ENCODE measurements at places on chromosomes 3 and 15.

GRCh38 chr3:52046186-52046901, 10.0 kb downstream of the DUSP7 start:
- no peak for DNase-seq

GRCh38 chr3:153866901-153867300, 254.3 kb upstream of the ARHGEF26 start:
- no peak for DNase-seq

GRCh38 chr15:74488776-74489175, 27.8 kb upstream of the UBL7 start:
- no peak for DNase-seq

DNA sequence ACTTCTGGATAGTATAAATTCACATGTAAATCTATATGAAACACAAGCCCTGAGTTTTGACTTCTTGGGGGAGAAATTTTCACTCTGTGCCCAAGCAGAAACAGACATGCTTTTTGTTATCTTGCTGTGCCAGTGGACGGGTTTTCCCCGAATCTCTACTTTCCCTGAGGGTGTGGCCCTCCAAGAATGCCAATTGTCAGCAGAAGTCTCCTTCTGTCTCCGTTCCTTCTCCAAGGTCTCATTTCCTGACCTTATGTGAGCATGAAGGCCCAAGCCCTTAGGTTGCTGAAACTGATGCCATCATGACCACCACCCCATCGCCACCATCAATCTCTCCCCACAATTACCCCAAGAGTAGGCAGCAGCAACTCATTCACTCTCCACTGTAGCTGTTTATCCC, 253.8 kb downstream of the XXYLT1 start:
- DNase-seq = no peak

DNA sequence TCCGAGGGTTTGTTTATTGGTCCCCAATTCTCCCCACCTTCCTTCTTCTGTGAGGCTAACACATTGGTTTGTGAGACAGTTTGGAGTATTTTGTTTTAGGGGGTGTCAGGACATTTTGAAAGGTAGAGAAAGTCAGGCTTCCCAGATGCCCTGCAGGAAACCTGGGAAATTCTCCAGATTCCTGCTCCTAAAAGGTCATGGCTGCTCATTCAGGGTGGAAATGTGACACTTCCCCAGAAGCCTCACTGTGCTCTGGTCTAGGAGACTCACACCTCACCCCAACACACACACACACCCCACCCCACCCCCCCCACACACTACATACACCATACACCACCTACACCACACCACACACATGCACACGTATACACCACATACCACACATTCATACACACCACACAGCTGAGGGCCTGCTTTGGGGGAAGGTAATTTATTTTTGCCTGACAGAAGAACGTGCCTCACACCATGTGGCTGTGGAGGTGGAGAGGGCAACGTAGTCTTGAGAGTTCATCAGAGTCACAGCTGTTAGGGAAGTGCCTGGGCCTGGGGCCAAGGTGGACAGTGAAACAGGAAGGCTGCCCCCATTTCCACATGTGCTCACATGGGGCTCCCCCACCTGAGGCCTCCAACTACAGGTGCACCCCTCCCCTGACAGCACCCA, 40.4 kb upstream of the LIMD1 start:
- DNase-seq = no peak

DNA sequence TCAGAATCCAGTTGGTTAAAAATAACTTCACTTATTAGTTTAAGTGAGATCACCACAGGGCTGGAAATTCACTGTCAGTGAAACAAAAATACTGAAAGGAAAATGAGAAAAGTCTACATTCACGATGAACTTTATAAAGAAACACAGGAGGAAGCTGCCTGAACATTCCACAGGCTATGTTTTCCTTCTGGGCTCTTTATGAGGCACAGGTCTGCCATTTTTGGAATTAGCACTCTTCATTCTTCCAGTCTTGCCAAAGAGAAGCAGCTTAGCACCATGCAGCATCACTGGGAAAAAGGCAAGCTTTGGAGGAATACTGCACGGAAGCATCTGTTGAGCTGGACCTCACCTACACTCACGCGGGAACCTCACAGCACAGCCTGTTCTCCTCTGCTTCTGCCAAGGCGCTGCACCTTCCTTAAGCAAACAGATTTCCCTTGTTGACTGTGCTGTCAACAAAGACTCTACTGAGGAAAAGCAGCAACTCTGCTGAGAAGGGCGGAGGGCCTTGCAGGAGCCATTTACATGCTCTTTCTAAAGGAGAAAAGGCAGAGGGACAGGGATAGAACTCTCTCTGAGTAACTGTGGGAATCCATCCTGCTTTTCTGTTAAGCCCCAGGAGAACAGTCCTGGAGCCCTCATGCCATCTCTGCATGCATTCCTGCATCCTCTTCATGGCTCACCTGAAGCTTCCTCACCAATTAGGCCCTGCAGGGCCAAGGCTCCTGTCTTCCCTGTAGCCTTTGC, 15.7 kb downstream of the SUSD5 start:
- no peak for DNase-seq

- no peak for DNase-seq
Measured at GRCh38 chr15:96303503-96304056, 26.9 kb upstream of the NR2F2 start.

GRCh38 chr3:145815707-145816413, 345.1 kb downstream of the PLOD2 start:
- DNase-seq = no peak

DNA sequence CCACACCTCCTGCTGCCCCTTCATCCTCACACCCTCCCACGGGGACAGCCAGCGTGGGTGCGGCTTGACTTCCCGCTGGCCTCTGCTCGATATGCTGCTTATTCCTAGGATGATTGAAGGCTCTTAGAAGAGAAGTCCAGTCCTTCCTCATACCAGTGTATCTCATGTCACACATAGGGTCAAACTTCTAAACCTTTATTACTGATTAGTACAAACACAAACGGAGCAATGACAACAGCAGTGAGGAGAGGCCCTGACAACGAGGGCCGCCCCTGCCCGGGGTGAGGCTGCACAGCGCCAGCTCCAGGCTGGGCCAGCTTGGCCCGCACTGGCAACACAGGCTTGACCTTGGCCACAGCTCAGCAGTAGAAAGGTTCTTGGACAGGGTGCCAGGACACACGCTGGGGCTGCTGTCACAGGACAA, 3.7 kb downstream of the CIB1 start:
- DNase-seq = no peak

DNA sequence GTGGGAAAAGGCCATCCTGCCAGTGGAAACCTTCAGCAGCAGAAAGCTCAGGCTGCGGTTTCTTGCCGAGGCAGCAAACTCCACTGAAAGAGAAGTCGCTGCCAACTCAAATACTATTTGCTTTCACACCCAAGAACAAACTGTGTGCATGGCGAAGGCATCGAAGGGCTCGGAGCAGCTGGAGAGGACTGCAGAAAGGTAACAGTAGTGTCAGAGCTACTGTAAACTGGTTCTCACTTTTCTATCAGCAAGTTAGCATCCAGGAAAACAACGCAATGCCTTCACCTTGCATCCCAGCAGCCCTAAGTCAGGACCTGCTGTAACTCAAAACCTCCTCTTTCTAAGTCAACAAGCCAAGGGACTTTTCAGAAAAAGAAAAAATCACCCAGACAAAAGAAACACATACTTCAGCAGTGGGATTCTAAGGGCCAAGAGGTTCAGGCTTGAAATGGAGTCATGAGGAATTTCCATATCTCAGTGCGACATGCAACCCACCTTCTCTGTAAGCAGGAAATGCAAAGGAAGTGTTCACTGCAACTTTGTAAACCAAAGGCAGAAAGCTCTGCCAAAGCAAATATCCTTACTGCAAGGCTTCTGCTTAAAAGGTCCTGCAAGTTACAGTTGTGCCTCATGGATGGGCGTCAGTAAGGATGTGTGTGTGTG, 193.5 kb downstream of the FOXP1 start:
- DNase-seq = peak; percentile 12

DNA sequence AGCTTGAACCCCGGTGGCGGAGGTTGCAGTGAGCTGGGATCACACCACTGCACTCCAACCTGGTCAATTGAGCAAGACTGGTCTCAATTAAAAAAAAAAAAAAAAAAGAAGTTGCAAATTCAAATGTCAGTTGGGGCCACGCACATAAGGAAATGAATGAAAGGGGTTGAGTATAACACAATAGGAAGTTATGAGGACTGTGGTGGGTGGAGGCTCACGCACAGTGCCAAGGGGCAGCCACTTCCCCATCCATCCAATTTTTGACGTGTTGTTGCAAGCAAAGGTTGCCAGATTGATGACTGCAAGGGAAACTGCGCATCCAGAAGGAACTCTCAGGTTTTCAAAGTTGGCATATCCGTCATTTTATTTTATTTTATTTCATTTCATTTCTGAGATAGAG, 532.2 kb downstream of the NTRK3 start:
- no peak for DNase-seq

GRCh38 chr3:31227131-31227562, 305.6 kb upstream of the STT3B start:
- peak; percentile 81 for DNase-seq

GRCh38 chr15:47422881-47423665, 294.2 kb upstream of the SEMA6D start:
- no peak for DNase-seq

- no peak for DNase-seq
Measured at GRCh38 chr3:13042715-13043271, 30.4 kb downstream of the IQSEC1 start.

- no peak for DNase-seq
Measured at GRCh38 chr3:122770521-122771202, 23.0 kb downstream of the HSPBAP1 start.

- no peak for DNase-seq
Measured at GRCh38 chr15:87326269-87326668, 930.3 kb downstream of the NTRK3 start.

GRCh38 chr3:111197485-111197884, 125.9 kb downstream of the NECTIN3 start:
- no peak for DNase-seq

DNA sequence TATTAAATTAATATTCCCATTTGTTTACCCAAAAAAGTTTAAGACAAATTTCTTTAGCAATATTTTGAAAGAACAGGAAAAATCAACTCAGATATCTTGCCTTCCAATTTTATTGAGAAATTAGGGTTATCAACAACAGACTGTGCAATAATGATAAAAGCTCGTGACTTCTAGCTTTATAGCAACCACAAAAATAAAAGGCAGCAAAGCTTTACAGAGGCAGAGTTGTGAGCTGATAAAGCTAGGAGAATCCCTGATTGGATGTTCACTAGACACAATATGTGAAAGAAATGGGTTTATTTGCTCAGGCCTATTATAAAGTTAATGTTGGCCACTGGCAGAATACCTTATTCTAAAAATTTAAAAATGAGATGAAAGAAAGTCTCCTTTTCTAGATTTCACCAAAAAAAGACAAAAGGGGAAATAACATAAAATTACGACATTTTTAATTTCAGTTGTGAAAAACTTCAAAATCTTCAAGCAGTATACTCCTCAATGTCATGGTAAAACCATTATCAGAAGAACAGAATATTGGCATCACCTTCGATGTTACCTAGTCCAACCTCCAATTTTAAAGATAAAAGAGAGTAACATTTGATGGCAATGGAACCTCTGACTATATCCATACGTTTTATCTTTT, 2.8 kb downstream of the VPS13C start:
- DNase-seq = no peak

- DNase-seq = peak; percentile 68
Measured at GRCh38 chr3:196604548-196604947, 34.9 kb upstream of the NRROS start.

GRCh38 chr15:46278062-46278461, 643.2 kb downstream of the SQOR start:
- no peak for DNase-seq

- no peak for DNase-seq
Measured at GRCh38 chr3:115943579-115943978, 320.3 kb downstream of the GAP43 start.

DNA sequence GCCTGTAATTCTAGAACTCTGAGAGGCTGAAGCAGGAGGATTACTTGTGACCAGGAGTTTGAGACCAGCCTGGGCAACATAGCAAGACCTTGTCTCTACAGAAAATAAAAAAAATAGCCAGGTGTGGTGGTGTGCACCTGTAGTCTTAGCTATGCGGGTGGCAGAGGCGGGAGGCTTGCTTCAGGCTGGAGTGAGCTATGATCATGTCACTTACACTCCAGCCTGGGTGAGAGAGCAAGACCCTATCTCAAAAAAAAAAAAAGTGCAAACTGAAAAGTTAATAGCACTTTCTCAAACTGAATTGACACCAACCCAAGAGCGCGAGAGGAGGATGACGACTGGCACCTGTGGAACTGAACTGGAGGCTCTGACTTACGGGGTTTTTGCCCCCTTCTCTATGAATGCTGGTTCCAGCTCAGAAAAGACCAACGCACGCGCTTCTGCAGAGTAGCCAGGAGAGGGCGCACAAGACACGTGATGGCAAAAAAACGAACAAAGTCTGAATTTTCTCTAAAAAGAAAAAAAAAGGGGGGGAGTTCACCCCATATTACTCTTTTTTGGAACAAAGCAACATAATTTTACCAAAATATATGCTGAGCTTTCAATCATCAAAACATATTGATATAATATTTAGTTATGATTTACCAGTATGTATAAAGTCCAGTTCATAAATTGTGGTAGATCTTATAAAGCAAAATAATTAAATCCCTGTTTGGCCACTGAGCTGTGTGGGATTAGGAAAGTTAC, 23.7 kb downstream of the CFAP92 start:
- DNase-seq = peak; percentile 75

- no peak for DNase-seq
Measured at GRCh38 chr3:195075941-195076875, 194.8 kb downstream of the XXYLT1 start.

DNA sequence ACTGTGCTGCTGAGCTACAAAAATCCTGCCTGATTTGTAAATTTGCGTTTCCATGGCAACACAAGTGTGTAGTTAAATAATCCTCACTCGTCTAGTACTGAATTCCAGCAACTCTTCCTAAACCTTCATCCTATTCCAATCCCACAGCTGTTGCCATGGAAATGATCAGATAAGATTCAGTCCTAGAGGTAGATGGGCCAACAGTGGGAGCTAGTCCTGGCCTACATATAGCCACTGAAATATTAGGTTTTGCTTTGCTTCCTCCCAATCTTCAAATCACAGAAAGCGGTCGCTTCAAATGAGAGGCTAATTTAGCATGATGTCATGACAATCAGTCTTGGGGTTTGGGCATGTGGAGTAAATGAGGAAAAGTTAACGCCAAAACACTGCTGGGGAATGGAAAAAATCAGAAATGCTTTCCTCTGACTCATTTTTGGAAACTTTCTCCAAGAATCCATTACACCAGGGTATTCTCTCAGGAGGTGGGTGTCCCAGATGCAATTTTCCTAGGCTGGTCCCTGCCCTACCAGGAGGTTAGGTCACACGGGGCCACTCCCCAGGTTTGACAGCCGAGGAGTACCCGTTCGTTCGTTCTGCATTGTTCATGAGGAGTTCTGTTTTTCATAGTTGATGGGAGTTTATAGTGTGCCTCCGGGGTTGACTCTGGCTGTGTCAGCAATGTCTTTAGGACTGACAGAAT, 159.2 kb upstream of the SLCO3A1 start:
- DNase-seq = no peak

- no peak for DNase-seq
Measured at GRCh38 chr3:96334779-96335178, 479.6 kb upstream of the EPHA6 start.

GRCh38 chr3:8983591-8983990, 20.3 kb upstream of the RAD18 start:
- no peak for DNase-seq

DNA sequence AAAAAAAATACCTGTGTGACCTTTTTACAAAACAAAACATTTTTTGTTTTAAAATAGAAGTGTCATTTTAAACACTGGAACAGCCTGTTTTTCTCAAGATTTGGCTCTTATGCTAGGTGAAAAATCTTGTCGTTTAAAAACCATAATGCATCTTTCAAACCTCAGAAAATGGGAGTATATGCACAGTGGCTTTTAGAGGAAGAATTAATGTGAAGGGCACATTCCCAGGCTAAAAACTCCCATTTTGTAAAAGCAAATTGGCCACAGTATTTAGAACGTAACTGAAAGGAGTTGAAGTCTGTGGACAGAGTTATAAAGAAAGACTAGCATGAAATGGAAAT, 190.0 kb downstream of the OSBPL10 start:
- DNase-seq = no peak
